NK-92 treated with Interleukin-12 subunit alpha and Interleukin-12 subunit beta, amount 100 ng/mL, for 24 hours (cell line): ENCODE measurements at places on chromosomes 12 and 14.

DNA sequence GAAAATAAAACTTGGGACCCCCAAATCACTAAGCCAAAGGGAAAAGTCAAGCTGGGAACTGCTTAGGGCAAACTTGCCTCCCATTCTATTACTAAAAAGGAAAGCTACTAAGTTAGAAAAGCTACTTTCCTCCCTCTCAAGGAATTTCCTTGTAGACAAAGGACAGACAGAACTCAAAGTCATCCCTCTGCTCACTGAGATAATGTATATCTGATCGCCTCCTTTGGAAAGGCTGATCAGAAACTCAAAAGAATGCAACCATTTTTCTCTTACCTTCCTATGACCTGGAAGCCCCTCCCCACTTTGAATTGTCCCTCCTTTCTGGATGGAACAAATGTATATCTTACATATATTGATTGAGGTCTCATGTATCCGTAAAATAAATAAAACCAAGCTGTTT is 190.5 kb upstream of the DCN start:
- no peak for DNase-seq

GRCh38 chr14:67358924-67359774 is 455 bp downstream of the ATP6V1D start:
- DNase-seq, result no peak

- no peak for DNase-seq
These were observed 181.9 kb downstream of the BCAT1 start for GRCh38 chr12:24767016-24767415.

GRCh38 chr12:47041327-47041726 is 38.1 kb upstream of the PCED1B start:
- no peak for DNase-seq

- no peak for DNase-seq
These were observed 5.4 kb downstream of the SALL2 start for GRCh38 chr14:21520767-21521166.

- DNase-seq, result no peak
These were observed 156.7 kb downstream of the PAH start for GRCh38 chr12:102760322-102760721.

GRCh38 chr12:87870061-87870460 is 159.1 kb downstream of the C12orf50 start:
- DNase-seq, result no peak

GRCh38 chr14:68574906-68575305 is 218.0 kb downstream of the ZFP36L1 start:
- DNase-seq, result no peak

DNA sequence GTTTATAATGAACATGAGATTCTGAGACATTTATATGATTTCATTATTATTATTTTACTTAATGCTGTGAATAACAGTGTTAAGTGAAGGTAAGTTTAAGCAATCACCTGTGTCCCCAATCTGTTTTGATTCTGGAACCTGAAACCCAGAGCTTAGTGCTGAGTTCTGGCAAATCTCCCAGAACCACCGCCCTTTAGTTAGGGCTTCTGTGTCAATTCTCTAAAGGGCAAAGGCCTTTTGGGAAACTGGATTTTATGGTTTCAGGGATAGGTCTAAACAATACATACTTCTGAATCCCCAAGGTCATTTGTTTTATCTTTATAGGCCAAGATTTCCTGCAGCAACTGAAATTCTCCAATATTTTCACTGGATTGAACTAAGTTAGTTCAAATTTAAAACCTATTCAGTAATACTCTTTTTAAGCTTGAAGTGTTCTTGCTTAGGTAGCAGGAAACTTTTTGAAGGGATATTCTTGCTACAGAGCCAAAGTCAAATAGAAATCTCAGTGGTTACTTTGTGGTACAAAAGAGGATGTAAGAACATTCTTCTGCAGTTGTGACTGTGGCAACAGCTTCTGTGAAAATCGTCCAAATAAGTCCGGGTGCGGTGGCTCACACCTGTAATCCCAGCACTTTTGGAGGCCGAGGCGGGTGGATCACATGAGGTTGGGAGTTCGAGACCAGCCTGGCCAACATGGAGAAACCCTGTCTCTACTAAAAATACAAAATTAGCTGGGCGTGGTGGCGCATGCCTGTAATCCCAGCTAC is 10.0 kb upstream of the PKP2 start:
- no peak for DNase-seq

GRCh38 chr12:124445121-124445718 is 122.2 kb downstream of the NCOR2 start:
- no peak for DNase-seq

- no peak for DNase-seq
These were observed 50.2 kb downstream of the MYF5 start for GRCh38 chr12:80766897-80767296.

DNA sequence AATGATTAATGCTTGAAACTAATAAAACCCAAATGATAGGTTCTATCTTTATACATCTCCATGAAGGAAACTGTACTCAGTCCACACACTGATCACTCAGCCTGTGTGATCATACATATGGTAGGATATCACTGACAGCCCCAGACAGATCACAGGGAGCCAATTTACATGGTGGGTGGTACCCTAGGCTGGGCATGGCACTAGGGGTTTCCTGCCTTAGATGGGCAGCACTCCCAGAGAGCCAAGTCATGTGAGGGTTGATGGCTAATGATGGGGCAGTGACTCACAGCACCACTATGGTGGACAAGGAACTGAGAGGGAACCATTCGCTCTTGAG is 89.6 kb upstream of the PTPRR start:
- DNase-seq, result no peak
